Activated T-cell treated with anti-CD3 and anti-CD28 coated beads for 48 hours (primary cell): ENCODE measurements at places on chromosomes 3 and 15.

DNA sequence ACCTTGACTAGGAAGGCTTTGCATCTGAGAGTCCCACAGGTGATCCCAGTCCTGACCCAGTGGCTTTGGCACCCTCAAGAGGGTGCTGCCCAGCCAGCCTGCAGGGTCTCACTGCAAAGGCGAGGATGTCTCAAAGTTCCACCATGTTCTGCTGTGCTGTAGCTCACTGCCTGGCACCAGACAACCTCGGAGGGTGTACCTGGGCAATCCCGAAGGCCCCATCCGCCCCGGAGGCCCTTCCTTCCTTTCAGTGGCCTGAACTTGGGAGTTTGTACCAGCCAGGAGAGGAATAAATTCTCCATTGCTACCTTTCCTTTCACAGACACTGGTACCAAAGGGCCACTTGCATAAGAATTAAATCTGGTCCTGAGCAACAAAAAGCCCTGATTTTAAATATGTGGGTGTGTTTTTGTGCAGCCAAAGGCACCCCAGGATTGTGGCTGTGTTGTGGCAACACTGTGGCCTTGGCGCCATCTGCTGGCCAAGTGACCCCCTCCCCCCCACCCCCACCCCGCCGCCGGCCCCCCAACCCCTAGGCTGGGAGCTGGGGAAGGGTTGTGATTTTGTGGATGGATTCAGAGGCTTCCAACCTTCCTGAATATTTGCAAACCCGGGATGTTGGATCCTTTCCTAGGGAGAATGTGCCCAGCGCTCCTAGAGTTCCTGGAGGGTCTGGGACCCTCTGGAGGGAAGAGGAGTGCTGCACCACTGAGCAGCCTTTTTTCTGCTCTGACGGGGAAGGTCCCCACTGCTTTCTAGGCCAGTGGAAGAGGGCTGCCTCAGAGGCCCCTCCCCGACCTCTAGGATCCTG lies 9.7 kb upstream of the PTPN23 start:
- DNase-seq, result no peak

DNA sequence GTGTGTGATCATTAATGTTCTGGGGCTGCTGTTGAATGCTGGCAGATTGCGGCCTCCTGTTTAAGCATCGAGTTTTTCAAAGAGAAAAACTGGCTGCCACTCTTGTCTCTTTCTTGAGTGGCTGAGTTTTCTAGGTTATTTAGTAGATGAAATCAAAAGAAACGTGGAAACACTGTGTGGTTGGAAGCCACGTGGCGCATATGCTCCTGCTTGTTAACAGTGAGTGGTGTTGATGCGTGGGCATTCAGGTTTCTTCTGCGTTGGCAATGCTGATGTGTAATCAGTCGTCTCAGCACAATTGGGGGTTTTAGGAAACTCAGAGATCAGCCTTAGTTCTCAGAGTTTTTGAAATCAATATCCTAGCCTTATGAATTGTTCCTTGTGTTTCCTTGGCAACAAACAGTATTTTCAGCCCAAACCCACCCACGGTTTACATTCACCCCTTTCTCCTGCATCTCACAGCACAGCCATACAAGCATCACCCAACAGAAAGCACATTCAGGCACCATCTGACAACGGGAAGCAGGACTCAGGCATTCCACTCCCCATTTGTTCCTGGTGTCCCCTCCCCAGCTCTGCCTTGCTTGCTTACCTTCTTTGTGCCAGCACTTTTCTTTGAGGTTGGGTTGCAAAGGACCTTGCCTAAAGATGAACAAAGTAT lies 74.7 kb downstream of the SEC22A start:
- DNase-seq, result no peak

GRCh38 chr15:53739651-53740050 lies 19.8 kb downstream of the WDR72 start:
- DNase-seq, result no peak

- DNase-seq, result no peak
Observed at GRCh38 chr3:106276755-106277612, 408.2 kb upstream of the CBLB start.

DNA sequence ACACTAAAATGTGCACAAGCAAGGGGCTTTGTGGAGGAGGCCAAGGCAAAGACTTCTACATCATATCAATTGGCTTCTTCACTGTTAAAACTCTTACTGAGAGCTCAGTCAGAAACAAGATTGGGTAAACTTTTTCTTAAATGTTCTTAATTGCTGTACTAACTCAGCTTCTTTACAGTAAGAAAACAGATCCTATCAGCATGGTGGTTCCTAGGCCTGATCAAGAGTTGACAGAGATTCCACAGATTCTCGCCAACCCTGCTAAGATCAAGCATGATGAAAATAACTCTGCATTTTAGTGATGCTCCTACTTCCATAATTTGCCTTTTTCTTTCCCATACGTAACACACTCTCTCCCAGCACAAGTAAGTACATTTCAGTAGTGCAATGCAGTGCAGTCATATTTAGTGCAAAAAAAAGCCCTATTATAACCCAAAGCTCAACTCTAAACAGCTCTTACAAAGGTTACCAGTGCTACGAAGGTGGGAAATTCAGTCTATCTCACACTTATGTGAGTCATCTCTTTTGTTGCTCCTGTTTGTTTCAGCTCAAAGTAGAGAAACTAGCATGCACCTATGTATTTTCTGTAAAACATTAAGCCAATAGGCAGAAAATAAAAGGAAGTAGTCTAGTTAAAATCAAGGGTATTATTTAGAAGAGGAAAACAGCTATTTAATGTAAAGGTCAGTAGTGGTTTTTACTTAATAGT lies 29.9 kb downstream of the TIGIT start:
- DNase-seq, result no peak

DNA sequence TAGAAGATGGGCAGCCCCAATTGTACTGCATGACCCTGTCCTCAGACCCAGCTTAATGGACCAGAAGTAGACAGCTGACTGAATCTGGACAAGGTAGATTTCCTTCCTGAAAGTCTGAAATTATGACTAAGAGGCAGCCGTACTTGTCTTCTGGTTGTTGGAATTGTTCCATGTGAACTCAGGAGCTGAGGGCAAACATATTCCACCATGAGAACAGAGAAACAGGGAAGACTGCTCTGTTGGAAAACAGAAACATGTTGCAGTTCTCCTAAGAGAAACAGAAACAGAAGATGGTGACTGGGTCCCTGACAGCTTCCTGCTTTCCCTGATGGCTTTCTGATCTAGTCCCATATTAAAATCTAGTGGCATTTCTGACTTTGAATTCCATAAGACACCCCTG lies 24.1 kb downstream of the POPDC2 start:
- no peak for DNase-seq

DNA sequence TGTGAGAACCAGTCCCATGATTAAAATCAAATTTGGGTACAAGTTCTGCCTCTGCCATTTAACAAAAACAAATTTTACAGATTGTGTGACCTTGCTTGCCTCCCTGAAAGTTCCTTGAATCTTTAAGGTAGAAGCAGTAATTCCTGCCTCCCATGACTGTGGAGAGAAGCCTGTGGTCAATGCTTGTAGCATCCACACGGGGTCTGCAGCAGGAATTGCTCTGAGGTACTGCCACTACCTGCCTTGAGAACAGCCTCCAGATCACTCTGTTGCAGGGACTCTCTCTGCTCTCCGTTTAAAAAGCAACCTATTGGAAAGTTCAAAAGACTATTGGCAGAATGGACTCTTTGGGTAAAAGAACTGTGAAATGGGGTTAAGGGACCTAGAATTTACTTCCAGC lies 75.9 kb downstream of the SST start:
- no peak for DNase-seq

- DNase-seq, result no peak
Observed at GRCh38 chr3:69815970-69816369, 76.7 kb downstream of the MITF start.

- DNase-seq, result no peak
Observed at GRCh38 chr15:51279391-51279790, 59.0 kb downstream of the CYP19A1 start.

DNA sequence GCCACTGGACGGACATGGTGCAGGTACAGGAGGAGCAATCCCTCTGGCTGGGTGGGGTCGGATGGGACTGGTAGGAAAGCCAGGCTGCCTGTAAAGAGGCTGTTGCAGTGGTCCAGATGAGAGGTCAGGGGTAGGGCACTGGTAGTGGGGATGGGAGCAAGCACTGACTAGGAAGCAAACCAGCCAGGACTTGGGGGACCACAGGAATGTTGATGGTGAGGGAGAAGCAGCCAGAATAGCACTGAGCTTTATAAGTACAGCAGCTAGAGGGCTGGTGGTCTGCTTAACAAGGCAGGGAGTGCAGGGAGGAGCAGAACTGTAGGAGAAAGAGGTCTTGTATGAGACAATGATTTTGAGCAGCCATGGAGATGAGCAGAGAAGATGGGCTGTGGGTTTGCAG lies 38.7 kb upstream of the PTPN23 start:
- DNase-seq, result no peak

DNA sequence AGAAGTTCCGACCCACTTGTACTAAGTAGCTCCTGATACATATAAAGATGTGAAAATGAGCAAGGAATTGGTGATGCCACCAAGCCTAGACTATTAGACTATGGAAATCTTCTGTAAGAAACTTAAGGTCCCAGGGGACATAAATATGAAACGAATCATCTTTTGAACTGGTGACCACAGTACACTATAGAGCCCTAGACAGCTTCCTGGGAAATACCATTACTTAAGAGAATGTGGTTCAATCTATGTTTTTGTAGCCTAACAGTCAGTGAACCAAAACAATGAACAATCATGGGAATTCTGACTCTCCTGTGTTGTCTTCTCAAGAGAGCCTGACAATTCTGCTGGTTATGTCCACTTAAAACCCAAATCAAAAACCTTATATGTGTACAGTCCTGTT lies 191.6 kb downstream of the GREM1 start:
- no peak for DNase-seq

- DNase-seq, result no peak
Observed at GRCh38 chr15:48086133-48086532, 34.7 kb upstream of the SLC24A5 start.

GRCh38 chr15:65908876-65909275 lies 39.6 kb downstream of the RAB11A start:
- no peak for DNase-seq

DNA sequence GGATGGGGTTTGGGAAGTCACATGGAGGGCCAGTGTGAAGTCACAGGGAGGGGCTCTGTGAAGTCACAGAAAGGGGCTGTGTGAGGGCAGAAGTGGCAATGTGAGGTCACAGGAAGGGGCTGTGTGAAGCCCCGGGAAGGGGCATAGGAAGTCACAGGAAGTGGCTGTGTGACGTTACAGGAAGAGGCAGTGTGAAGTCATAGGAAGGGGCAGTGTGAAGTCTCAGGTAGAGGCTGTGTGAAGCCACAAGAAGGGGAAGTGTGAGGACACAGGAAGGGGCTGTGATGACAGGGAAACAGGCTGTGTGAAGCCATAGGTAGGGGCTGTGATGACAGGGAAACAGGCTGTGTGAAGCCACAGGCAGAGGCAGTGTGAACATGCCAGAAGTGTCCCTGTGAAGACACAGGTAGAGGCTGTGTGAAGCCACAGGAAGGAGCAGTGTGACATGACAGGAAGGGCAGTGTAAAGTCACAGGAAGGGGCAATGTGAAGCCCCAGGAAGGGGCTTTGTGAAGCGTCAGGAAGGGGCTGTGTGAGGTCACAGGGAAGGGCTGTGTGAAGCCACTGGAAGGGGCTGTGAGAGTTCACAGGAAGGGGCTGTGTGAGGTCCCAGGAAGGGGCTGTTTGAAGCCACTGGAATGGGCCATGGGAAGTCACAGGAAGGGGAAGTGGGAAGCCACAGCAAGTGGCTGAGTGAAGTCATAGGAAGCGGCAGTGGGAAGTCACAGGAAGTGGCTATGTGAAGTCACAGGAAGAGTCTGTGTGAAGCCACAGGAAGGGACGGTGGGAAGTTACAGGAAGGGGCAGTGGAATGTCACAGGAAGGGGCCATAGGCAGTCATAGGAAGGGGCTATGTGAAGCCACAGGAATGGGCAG lies 37.1 kb downstream of the GASK1A start:
- DNase-seq, result no peak

GRCh38 chr15:67005294-67005996 lies 60.0 kb upstream of the SMAD3 start:
- DNase-seq, result no peak

DNA sequence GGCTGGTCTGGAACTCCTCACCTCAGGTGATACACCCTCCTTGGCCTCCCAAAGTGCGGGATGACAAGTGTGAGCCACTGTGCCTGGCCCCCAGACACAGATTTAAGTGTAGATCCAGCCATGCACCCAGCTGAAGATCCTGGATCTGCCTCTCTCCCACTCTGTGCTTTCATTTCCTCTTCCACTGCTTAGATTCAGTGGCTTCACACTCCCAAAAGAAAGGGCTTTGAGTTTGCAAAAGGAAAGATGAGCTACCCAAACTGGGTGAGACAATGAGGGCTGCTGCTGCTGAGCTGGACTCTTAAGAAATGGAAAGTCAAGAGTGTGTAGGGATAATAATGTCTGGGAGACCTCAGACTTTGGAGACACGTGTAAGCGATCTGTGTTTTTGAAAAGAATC lies 45.5 kb downstream of the ISG20 start:
- DNase-seq, result no peak

GRCh38 chr3:197573048-197573767 lies 17.4 kb upstream of the BDH1 start:
- DNase-seq, result no peak

DNA sequence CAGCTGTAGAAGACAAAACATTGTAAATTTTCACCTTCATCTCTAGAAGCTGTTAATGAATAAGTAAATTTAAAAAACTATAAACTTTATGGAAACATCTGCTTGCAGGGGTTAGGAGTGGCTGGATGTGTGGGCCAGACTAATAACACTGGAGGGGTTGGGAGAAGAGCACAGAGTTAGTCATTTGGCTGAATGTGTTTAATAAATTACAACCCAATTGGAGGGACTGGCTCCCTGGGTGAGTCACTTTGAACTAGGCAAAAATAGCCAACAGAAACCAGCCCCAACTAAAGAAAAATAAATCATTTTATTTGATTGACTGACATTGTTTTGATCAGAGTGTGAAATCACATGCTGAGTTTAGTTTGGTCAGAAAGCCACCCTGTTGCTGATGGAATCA lies 21.8 kb downstream of the DGKG start:
- no peak for DNase-seq

- DNase-seq, result no peak
Observed at GRCh38 chr3:129352650-129353588, 74.2 kb downstream of the HMCES start.

GRCh38 chr15:71515375-71516186 lies 294.8 kb upstream of the NR2E3 start:
- DNase-seq, result no peak

DNA sequence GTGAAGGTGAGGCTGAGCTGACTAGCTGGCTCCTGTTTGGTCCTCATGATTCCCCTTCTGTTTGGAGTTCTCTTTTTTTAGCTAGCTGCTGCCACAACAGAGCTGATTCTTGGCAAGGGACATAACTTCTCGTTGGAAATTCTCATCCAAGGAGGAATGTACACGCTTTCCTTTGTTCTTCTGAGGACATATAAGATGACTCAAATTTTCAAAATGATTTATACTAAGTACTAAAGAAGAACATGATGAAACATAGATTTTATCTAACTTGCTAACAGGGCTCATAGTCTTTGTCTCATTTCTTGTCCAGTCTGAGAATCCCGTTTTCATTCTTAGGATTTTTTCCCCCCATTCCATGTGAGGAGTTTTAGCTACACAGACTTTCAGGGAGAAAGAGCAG lies 2.9 kb upstream of the TFG start:
- no peak for DNase-seq
